ENCODE measurements at places on chromosomes 16 and 17.

- no peak for DNase-seq
These were observed 7.2 kb downstream of the SMTNL2 start for GRCh38 chr17:4591529-4591928.

DNA sequence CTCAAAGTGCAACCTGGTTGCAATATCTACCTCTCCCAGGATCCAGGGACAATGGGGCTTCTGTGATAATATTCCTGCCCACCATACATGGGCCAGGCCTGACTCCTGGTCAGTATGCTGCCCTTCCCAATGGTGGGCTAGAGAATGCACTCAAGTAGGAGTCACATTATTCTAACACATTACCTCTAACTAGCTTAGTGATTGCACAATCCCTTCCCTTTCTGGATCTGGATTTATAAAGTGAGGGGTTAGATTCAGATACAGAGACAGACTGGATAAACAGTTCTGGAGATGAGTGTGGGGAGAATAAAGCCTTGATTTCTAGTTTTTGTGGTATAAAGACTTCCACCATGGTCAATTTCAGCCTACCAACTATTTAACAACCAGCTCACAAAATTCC, 33.0 kb downstream of the LYRM1 start:
- DNase-seq = no peak

DNA sequence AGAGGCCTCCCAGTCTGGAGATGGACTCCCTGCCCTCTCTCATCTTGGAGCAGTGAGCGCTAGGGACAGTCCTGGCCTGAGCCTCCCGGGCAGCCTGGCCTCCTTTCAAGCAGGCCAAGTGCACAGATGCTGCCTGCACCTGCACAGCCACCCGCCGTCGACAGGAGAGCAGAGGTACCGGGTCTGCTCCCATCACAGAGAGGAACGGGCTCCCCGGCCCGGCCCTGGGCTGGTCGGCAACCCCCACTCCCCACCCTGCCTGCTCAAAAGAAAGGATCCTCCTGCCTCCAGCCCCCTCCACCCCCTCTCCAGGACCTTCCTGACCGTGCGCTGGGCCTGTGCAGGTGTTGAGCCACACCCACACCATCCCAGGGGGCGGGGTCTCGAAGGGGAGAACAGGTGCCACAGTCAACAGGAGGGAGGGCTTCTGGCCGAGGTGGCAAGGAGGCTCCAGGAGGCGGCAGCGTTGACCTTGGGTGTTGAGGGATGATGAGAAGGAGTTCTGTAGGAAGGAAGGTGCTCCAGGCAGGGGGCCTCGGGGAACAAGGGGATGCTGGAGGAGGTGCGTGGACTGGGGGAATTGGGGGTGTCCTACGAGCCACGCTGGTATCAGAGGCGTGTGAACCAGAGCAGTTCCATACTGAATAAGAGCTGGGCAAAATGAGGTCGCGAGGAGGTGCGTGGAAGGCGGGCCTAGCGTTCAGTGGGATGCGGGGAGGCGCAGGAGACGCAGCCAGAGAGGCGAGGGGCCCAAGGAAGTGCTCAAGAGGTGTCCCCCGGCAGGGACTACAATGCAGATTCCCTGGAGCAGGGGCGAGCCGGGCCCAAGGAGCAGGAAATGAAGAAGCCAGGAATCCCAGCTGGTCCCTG, 967 bp upstream of the CDH15 start:
- DNase-seq = peak; percentile 93

DNA sequence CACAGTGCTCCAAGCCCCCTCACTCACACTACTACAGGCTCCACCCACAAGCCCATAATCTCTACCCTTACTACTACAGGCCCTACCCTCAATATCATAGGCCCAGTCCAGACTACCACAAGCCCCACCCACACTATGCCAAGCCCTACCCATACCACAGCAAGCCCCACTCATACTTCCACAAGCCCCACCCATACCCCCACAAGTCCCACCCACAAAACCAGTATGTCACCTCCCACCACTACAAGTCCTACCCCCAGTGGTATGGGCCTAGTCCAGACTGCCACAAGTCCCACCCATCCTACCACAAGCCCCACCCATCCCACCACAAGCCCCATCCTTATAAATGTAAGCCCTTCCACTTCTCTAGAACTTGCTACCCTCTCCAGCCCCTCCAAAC, 13.8 kb downstream of the RIPOR1 start:
- DNase-seq = no peak

DNA sequence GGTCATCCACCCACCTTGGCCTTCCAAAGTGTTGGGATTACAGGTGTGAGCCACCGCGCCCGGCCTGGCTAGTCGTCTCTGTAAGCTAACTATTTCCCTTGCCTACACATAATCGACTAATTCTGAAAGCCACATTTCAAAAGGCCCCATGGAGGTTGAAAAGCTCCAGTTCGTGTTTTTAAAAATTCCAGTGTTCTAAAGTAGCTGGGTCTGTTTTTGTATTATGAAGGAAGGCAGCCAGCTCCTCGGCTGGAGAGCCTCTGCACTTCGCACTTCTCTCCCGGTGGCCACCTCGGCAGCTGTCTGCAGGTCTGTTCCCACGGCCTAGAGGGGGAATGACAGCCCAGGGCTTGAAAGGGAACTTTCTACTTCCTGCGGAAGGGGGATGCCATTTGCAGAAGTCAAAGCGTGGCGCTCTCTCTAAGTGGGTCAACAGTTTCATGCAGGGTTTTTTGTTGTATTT, 16.9 kb downstream of the HASPIN start:
- DNase-seq = no peak

DNA sequence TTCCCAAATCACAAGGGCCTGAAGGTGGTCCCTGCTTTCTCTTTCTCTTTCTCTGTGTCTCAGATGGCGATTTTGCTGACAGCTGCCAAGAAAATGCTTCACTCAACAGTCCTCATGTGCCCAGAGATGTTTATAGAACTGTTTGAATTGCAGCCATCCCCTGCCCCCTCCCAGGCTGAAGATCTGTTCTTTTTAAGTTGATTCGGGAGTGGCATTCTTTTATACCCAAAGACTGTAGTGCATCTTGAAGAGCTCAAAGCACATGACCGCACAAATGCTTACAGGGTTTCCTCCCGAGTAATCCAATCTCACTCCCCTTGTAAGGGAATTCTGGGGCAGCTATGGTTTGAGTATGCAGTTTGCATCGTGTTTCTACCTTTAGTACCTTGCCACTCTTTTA, 75.7 kb downstream of the SEC14L1 start:
- no peak for DNase-seq

- DNase-seq = no peak
These were observed at the start of gene ITGAL for GRCh38 chr16:30472328-30472942. Gene ITGAL, plus strand, starts transcription at chr16:30472742. Its CDS starts 96 bp downstream, at chr16:30472838.

GRCh38 chr16:14398014-14398717, 231.9 kb downstream of the PARN start:
- no peak for DNase-seq

GRCh38 chr17:66776999-66777688, 57.8 kb upstream of the CACNG5 start:
- DNase-seq = no peak

DNA sequence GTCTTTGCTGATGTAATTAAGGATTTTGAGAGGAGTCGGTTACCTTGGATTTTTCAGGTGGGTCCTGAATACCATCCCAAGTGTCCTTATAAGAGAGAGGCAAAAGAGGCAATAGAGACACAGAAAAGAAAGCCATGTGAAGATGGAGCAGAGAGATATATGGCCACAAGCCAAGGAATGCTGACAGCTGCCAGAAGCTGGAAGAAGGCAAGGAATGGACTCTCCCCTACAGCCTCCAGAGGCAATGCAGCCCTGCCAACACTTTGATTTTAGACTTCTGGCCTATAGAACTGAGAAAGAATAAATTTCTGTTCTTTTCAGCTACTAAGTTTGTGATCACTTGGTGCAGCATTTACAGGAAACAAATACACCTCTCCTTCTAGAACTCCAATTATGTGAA, 8.2 kb upstream of the RNFT1 start:
- DNase-seq = peak; percentile 58

DNA sequence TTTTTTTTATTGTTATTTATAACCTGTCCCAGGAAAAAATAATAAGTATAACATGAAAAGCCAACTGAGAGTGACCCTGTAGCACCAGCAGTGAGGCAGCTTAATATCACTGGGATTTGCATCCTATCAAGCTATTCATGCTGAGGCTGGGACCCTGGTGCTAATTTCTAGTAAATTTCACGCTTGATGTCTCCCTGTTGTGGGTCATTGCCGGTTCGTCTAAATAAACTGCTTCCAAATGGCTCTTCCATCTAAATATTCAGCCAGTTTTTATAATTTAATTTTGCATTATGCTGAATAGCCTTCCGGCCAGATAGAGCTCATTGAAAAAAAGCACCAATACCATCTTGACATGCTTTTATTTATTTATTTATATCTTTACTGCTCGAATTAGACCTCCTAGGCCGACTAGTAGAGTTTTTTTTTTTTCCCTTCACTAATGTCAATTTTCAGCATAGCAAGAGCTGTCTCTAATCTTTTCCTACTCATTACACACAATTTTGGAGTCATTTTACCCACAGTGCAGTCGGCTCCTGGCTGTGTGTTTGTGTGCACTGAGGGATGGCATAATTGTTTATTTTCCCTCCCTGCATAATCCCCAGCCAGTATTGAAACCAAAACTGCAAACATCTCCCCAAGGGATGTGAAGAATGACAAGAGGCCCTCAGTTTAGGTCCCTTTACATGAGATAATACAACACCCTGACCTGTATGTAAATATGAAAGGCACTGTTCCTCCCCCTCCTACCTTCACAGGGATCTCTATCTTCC, 168.8 kb downstream of the AATF start:
- no peak for DNase-seq

DNA sequence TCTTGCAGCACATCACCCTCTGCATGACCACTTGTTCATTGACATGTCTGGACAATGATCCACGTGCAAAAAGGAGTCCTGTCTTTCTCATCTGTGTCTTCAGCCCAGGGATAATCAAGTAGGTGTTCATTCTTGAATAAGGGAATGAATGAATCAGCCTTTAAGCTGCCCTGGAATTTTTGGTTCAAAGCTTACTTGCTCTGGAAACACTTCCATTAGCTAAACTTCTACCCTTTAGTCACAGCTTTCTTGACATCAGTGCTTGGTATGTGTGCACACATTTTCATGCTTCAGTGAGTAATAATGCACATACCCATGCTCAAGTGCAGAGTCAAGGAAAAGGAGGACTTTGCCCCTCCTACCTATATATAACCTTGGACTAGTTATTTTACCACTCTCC, 103.0 kb upstream of the CDH13 start:
- DNase-seq = no peak

- no peak for DNase-seq
These were observed 2.8 kb downstream of the LLGL1 start for GRCh38 chr17:18228176-18228682.

DNA sequence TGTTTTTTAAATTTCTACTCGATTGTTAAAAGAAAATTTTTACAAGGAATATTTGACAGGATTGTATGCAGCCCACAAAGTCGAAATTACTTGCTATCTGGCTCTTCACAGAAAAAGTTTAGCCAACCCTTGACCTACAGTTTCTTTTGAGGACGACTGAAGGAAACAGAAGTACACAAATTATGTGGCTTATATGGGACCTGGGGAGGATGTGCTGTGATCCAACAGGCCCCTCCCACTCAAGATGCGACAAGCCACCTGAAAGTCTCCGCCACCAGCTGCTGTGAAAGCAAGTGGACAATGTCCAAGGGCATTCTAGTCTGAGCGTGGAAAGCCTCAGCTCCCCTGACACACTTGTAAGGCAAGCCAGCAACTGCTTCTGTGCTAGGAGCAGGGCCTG, 42.4 kb upstream of the SLC25A19 start:
- no peak for DNase-seq

DNA sequence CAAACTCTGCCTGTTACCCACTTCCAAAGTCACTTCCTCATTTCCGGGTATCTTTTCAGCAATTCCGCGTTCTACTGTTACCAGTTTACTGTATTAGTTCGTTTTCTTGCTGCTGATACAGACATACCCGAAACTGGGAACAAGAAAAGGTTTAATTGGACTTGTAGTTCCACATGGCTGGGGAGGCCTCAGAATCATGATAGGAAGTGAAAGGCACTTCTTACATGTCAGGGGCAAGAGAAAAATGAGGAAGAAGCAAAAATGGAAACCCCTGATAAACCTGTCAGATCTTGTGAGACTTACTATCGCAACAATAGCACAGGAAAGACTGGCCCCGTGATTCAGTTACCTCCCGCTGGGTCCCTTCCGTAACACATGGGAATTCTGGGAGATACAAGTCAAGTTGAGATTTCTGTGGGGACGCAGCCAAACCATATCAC, 30.9 kb downstream of the PAFAH1B1 start:
- DNase-seq = no peak

Measured in T47D (cell line).